GM12891 (cell line): ENCODE measurements at places on chromosomes 2 and 18.

- peak; percentile 34 for DNase-seq
These were observed 122.8 kb downstream of the LYPD1 start for GRCh38 chr2:132547090-132547687.

GRCh38 chr2:151730262-151730975 is 3.9 kb downstream of the NEB start:
- DNase-seq: peak; percentile 9

- no peak for DNase-seq
These were observed 22.5 kb downstream of the TEX44 start for GRCh38 chr2:231615058-231615671.

DNA sequence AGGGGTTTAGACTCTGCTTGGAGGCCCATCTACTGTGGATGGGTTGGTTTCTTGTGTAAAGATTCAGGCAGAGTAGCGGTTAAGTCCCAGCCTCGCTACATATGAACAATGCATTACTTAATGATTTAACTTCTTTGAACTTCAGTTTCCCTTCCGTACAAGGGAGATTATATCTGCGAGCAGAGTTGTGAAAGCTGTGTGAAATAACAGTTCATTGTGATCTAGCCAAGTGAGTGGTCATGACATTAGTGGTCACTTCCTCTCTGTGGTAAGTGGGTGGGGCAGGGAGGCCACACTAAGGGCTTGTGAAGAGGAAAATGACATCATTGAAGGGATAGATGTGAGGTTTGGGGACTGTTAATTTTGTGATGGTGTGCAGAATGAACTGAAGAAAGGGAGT is 14.1 kb upstream of the MEX3C start:
- no peak for DNase-seq

DNA sequence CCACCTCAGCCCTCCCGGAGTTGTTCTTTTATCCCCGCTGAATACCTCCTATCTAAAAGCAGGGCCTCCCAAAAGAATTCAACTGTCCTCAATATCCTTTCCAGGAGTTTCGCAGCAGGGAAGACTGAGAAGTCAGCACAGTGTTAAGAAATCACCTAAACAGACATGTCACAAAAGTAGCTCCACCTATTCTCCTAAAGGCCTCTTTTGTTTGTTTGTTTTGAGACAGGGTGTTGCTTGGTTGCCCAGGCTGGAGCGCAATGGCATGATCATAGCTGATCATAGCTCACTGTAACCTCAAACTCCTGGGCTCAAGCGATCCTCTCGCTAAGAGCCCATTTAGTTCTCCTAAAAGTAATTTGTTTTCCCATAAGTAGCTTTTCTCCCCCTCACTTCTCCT is 53.8 kb downstream of the TEX44 start:
- DNase-seq: no peak

GRCh38 chr18:50284255-50284885 is 3.0 kb upstream of the MBD1 start:
- no peak for DNase-seq

GRCh38 chr18:35387152-35387571 is 10.0 kb upstream of the ZNF396 start:
- DNase-seq: no peak

DNA sequence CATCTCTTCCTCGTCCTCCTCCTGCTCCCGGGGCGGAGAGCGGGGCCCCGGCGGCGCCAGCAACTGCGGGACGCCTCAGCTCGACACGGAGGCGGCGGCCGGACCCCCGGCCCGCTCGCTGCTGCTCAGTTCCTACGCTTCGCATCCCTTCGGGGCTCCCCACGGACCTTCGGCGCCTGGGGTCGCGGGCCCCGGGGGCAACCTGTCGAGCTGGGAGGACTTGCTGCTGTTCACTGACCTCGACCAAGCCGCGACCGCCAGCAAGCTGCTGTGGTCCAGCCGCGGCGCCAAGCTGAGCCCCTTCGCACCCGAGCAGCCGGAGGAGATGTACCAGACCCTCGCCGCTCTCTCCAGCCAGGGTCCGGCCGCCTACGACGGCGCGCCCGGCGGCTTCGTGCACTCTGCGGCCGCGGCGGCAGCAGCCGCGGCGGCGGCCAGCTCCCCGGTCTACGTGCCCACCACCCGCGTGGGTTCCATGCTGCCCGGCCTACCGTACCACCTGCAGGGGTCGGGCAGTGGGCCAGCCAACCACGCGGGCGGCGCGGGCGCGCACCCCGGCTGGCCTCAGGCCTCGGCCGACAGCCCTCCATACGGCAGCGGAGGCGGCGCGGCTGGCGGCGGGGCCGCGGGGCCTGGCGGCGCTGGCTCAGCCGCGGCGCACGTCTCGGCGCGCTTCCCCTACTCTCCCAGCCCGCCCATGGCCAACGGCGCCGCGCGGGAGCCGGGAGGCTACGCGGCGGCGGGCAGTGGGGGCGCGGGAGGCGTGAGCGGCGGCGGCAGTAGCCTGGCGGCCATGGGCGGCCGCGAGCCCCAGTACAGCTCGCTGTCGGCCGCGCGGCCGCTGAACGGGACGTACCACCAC is 2.1 kb downstream of the GATA6 start:
- no peak for DNase-seq

GRCh38 chr2:119730671-119731177 is 29.0 kb upstream of the PTPN4 start:
- DNase-seq: no peak

DNA sequence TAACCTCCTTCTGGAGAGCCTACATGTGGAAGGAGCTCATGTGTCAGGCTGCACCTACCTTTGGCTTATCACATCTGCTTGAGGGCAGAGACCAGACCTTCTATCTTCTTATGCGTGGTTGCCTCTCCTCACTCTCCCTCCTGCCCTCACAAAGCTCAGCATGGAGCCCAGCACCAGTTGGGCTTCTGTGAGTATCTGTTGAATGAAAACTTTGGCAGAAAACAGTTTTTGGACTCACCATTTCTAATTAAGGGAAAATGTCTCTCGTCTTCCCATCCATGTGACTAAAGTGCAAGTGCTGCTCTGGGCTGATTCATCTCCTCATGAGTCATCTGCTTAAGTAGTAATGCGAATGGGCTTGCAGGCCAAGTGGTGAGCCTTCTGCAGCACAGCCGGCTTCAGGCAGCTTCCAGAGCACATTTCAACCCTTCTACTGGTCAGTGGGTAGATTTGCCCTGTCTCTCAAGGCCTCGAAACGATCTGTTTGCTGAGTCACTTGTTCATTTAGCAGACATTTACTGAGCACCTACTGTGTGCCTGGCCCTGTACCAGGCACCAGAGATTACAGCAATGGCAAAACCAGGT is 102.6 kb downstream of the VSNL1 start:
- no peak for DNase-seq

GRCh38 chr18:48902023-48902855 is 48.5 kb downstream of the SMAD7 start:
- DNase-seq: no peak

GRCh38 chr2:202064881-202065230 is 8.2 kb upstream of the KIAA2012 start:
- DNase-seq: no peak

DNA sequence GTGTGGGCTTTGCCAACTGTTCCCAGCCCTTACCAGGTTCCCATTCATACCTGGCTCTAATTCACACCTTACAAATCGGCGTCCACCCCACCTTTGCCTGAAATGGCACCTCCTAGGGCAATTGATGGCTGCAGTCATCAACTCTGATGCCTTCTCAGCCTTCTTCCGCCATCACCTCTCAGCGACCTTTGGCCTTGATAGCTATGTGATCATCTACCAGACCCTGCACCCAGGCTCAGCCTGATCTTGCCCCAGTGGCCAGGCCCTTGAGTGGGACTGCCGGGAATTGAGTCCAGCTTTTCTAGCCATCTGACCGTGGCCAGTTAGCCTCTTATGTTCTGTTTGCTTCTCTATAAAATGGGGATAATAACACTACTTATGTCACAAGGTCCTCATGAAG is 32.5 kb downstream of the PSD4 start:
- no peak for DNase-seq

DNA sequence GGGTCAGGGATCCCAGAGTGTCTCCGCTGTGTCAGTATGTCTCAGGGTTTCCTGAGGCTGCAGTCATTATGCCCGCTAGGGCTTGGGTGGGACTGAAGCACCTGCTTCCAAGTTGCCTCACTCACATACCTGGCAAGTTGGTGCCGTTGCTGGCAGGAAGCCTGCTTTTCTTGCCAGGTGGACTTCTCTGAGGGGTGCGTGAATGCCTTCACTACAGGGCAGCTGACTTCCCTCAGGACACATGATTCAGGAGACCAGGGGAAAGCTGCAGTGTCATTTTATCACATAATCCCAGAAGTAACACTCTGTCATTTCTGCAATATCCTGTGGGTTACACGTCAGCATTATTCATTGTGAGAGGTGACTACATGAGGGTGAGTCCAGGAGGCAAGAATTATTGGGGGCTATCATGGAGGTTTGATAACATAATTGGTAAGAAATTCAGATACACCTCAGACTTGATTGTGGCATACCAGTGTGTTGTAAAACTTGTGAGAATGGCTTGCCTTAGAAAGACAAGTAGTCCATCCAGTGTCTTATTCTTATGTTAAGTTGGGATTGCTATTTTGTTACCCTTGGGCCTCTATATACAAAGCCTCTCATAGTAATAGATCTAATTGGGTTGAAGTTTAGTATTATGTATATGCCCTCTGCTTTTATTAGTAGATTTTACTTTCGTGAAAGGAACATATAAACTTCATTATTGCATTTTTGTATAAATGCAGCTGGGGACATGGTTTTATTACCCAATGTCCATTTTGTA is 44.1 kb downstream of the NEDD4L start:
- no peak for DNase-seq

- DNase-seq: no peak
These were observed 508.9 kb upstream of the LRATD1 start for GRCh38 chr2:14123436-14124103.

DNA sequence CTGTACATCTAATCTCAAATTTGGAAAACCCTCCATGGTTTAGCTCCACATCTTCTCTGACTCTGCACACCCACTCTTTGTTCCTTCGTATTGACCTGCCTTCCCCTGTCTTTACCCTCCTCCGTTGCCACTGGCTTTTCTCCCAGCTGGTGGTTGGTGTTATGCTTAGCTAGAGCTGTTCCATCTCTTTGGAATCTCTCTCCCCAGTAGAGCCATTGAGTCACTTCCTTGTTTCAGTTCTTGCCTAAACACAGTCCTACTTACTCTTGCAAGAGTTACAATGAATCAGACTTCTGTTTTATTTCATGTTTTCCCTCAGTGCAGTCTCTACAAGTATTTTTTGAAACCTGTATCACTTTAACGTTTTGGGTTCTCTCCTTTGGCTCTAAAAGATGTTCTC is 263.9 kb downstream of the LTBP1 start:
- no peak for DNase-seq

DNA sequence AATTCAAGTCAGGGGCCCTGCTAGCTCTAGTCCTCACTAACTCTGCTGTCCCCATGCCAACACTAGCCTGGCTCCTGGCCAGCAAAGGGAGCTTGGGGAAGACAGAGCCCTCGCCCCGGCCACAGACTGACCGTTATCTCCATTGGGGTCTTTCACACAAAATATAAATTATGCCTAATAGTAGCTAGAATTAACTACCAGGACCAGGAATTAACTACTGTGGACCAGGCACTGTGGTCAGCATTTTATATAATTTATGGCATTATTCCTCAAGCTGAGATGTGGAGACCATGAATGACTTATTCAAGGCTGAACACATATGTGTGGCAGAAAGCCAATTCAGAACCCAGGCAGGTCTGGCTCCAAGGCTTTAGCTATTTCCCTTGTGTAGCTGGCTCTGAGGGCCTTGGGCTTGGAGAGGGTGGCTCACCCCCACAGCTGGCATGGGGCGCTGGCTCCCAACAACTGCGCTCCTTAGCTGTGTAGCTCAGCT is 49.2 kb downstream of the CELF4 start:
- DNase-seq: no peak

DNA sequence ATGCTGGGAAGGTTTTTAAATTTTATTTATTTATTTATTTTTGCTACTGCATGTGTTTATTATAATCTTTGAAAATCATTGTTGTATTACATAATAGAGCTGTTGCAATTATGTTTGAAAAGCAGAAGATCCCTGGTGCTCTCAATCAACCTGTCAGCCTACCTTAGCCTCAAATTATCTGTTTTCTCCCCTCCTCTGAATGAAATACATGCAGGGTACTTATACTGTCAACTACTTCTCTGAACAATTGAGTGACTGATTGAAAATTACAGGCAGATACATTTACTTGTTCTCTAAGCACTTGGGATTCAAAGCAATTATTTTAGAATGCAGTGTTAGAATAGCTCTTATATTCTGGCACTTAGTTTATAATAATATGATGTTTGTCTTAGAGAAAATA is 8.1 kb downstream of the KYNU start:
- no peak for DNase-seq

- no peak for DNase-seq
These were observed 24.0 kb downstream of the KIF1A start for GRCh38 chr2:240795916-240796510.

DNA sequence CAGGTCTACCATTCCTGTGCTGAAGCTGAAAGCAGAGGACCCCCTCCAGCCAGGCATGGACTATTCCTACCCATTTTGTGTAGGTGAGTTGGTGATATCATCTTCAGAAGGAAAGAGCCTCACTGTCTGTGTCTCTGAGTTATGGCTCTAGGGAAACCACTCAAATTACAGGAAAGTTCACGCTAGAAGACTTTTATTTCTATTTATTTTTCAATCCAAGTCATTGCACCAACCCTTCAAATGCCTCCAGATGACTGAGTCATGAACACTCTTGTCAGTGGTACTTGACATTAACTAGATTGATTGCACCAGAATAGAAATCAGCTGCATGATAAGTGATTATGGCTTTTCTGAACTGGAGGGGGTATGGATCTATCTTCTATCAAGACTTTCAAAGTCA is 338.4 kb downstream of the MBD2 start:
- DNase-seq: no peak

GRCh38 chr2:43047187-43047780 is 179.1 kb downstream of the ZFP36L2 start:
- DNase-seq: no peak

DNA sequence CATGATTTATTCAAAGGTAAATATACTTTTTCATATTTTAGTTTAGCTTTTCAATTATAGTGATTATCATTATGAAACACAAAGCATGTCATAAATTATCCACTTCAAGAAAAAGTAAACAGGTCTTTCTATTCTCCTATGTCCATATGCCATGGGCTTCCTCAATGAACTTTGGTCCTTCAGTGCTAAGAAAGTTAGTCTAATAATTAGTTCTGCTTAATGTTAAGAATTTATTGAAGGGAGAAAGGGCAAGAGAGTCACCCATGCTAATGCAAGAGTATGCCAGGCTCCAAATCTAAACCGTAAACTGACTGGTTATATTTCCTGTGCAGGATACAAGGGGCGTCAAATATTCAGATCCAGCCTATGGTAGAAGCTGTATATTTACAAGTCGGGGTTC is 96.2 kb downstream of the GORASP2 start:
- DNase-seq: no peak

DNA sequence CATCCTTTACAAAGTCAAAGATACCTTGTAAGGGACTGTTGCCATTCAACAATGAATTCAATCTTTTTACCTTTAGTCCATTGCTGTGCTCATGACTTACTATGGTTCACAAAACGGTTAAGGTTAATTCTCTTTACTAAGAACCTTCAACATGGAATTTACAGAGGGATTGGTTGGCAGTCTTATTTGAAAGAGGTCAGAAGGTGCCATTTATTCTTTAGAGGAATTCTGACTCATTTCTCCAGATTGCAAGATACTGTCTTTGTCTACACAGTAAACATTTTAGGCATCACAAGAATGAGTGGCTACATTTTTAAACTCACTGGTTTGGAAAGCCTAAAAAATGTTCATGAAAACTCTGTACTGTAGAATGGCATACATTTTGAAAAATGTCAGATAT is 17.4 kb downstream of the KCNH7 start:
- DNase-seq: no peak

GRCh38 chr2:27379836-27380625 is 503 bp downstream of the ZNF513 start:
- no peak for DNase-seq
